Dermis blood vessel endothelial cell (primary cell): ENCODE measurements at places on chromosomes 6 and 20. TPM values are rescaled to one million over a fixed set of nuclear protein-coding genes. Genes with fewer than 3 reads are reported as not detected.

The PPIL6 gene
- 0.34 and 0.65 TPM in 2 replicates for total RNA-seq

The TNFRSF21 gene
- total RNA-seq, result 56.0 and 71.9 TPM in 2 replicates

The ADGRF5 gene
- total RNA-seq, result 140 and 211 TPM in 2 replicates

The PCK1 gene
- total RNA-seq, result not detected in 2 replicates

The ARID1B gene
- 37.8 and 45.9 TPM in 2 replicates for total RNA-seq

The ECT2L gene
- not detected in 2 replicates for total RNA-seq

The SLC35B3 gene
- total RNA-seq, result 15.7 and 23.0 TPM in 2 replicates

The TGM3 gene
- total RNA-seq, result not detected in 2 replicates

The ERMARD gene
- 18.2 and 21.5 TPM in 2 replicates for total RNA-seq

The MOXD1 gene
- 0.34 and 0.65 TPM in 2 replicates for total RNA-seq

The VTA1 gene
- 28.2 and 49.8 TPM in 2 replicates for total RNA-seq

The NRSN1 gene
- not detected in 2 replicates for total RNA-seq

The PTK6 gene
- total RNA-seq, result under 0.01 and 0.05 TPM in 2 replicates

The LHFPL5 gene
- not detected in 2 replicates for total RNA-seq

The OOEP gene
- not detected in 2 replicates for total RNA-seq

The FAM217A gene
- not detected in 2 replicates for total RNA-seq

The AKAP7 gene
- 2.6 and 3.1 TPM in 2 replicates for total RNA-seq
